ENCODE measurements at places on chromosomes 3 and 15.

DNA sequence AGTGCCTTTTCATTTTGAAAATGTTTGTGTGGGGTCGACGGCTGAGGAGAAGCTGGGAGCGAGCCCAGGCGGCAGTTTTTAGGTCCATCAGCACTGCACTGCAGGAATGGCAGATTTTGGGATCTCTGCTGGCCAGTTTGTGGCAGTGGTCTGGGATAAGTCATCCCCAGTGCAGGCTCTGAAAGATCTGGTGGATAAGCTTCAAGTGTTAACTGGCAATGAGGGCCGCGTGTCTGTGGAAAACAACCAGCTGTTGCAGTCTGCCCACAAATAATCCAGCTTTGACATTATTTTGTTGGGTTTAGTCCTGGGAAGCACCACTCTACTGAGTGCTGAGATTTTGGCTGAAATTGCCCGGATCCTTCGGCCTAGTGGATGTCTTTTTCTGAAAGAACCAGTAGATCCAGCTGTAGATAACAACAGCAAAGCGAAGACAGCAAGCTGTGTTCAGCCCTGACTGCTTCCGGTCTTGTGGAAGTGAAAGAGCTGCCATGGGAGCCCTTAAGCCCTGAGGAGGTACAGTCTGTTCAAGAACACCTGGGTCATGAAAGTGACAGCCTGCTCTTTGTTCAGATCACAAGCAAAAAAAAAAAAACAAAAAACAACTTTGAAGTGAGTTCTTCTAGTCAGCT is 13.1 kb upstream of the ANP32A start:
- DNase-seq = no peak

DNA sequence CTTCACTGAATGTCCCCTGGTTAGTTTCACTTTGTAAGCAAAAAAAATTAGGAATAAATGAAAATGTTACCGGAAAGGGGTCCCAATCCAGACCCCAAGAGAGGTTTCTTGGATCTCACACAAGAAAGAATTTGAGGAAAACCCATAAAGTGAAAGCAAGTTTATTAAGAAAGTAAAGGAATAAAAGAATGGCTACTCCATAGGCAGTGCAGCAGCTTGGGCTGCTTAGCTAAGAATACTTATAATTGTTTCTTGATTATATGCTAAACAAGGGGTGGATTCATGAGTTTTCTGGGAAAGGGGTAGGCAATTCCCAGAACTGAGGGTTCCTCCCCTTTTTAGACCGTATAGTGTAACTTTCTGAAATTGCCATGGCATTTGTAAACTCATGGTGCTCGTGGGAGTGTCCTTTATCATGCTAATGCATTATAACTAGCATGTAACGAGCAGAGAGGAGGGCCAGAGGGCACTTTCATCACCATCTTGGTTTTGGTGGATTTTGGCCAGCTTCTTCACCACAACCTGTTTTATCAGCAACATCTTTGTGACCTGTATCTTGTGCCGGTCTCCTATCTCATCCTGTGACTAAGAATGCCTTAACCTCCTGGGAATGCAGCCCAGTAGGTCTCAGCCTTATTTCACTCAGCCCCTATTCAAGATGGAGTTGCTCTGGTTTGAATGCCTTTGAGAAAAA is 41.0 kb upstream of the CMSS1 start:
- no peak for DNase-seq

- no peak for DNase-seq
Measured at GRCh38 chr3:48467110-48467454, 20.5 kb downstream of the ATRIP start.

GRCh38 chr15:58736018-58736643 is 13.4 kb downstream of the ADAM10 start:
- DNase-seq = no peak

- no peak for DNase-seq
Measured at GRCh38 chr15:47737477-47737876, 20.2 kb downstream of the SEMA6D start.

- DNase-seq = no peak
Measured at GRCh38 chr3:120820748-120821147, 78.2 kb downstream of the GTF2E1 start.

GRCh38 chr3:80750637-80751036 is 982.8 kb upstream of the ROBO1 start:
- DNase-seq = no peak

- DNase-seq = no peak
Measured at GRCh38 chr15:69529961-69530633, 77.5 kb downstream of the RPLP1 start.

DNA sequence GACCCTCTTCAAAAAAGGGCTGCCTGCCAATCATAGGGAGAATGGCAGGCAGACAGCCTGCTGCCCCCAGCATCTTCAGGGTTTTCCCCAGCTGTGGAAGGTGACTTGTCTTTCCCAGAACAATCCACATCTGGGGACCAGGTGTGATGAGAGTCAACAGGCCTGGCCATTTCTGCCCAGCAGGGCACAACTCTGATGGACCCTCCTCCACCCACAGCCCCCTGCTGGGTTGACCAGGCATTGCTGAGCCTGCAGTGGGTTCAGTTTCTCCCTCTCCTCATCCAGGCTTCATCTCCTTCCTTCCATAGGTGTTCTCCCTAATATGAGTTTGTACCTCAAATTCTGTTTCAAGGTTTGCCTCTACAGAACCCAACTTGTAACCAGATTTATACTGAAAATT is 111.0 kb downstream of the MINAR1 start:
- DNase-seq = no peak

- DNase-seq = no peak
Measured at GRCh38 chr3:126964950-126965349, 18.0 kb upstream of the PLXNA1 start.

DNA sequence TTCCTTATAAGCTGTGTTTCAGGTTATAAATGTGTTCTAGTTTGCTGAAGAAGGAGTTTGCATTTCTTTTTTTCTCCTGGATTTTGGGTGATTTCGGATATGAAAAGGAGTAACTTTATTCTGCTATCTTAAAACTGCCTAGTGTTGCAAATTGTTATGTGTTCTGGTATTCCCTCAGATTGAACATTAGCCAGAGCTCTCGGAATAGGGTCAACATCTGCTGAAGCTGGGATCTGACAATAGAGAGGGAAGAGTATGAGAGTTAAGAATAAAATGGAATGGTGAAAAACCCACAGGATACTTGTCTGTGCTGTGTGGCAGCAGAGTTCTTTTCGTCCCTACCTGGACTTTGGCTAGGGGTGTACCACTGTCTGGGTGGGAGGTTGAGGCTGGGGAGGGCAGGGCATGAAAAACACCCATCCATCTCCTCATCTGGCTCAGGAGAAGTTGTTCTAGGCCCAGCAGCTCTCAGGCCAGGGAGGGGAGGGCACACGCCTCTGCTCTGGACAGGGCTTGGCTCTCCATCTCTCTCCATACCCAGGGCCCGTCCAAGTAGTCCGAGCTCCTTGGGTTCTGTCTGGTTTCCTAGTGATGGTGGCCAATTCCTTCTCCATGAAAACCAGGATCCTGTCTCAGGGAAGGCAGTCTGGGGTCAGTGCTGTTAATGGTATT is 13.2 kb downstream of the SPSB4 start:
- DNase-seq = no peak

DNA sequence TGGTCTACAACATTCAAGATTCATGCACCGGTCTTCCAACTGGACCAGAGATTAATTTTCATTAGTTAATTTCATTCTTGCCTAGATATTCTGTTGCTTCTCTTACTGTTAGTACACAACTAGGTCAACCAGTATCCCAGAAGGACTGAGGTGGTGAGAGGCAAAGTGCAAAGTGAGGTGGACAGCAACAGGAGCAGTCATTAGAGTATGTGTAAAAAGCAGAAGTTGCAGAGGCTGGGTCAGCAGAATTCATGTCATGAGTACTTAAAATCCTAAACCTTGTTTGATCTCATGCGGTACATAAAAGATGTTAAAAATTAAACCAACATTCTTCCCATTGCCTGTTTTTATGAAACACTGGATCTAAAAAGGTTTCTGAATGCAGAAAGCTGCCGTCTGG is 46.7 kb downstream of the PARP14 start:
- DNase-seq = no peak

GRCh38 chr3:140216249-140216648 is 281.3 kb downstream of the CLSTN2 start:
- no peak for DNase-seq

GRCh38 chr15:69893086-69893485 is 204.6 kb downstream of the TLE3 start:
- no peak for DNase-seq

DNA sequence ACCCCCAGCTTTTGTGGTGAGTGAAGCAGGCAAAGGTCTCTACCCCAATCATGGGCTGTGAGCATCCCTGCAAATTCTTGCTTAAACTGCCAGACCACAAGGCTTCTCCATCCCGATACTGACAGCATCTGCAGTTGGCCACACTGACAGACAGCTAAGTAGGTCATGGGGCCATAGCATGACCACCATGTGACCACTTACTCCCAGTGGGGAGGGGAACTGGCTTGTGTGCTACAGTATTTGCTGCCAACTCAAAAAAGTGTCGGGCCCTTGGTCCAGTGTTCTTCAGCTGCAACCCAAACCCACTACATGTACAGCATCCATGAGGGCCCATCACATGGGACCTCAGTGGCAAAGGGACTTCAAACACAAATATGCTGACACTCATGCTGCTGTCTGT is 103.4 kb downstream of the SEC22A start:
- no peak for DNase-seq

DNA sequence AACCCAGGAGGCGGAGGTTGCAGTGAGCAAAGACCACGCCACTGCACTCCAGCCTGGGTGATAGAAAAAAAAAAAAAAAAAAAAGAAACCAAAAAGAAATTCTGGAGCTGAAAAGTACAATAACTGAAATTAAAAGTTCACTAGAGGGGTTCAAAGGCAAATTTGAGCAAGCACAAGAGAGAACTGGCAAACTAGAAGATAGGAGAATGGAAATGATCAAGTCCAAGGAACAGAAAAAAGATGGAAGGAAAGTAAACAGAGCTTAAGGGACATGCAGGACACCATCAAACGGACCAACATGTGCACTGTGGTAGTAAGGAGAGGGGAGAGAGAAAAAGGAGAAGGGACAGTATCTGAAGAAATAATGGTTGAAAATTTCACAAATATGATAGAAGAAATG is 12.9 kb downstream of the SNX4 start:
- DNase-seq = no peak

GRCh38 chr3:44235604-44236484 is 5.8 kb upstream of the TOPAZ1 start:
- peak; percentile 34 for DNase-seq

GRCh38 chr15:49436751-49437150 is 13.7 kb downstream of the FGF7 start:
- DNase-seq = no peak

DNA sequence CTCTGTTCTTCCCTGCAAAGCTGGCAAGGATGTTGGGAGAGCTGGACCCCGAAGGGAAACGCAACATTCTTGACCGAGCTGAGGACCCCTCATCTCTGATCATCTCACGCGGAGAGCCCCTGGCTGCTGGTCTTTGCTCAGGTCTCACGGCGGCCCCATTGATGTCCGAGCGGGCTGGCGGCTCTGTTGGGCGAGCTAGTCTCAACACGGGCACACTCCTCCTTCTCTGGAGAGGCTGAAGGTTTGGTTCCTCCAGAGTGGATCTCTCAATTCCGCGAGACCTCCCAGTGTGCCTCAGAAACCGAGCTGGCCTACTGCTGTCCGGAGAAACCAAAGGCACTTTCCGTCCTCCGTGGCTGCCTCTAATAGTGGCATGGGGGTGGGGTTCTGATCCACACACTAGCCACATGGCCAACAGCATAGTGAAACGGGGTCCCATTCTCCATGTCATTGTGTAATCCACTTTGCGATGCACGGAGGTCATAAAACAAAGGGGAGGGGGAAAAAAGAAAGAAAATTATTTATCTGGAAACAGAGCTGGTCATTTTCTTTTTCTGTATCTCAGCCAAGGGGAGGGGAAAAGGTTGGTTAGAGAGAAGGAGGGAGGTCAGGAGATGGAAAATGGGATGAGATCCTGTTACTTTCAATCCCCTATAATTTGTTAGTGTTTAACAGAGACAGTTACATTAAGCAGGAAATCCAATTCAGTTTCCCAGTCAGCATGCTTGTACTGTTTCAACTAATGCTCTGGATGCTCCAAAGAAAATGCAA is 1.3 kb downstream of the CCDC80 start:
- DNase-seq = no peak

- DNase-seq = no peak
Measured at GRCh38 chr3:152474585-152474984, 205.9 kb downstream of the MBNL1 start.

DNA sequence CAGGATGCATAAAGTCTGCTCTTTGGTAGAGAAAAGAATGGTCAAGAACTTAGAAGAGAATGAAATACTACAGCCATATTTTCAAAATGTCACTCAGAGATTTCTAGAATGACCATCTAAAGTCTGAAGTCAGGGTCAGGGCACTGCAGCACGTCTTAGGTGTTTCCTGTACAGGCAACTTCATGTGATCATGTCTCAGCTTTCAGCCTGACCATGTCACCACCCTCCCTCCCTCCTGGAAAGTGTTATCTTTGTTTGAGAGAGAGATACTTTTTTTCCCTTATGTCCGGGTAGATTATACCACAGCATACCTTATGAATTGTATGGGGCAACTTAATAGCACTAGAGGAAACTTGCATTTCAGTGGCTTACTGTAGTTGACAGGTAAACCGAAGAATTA is 558.0 kb upstream of the TGFBR2 start:
- no peak for DNase-seq

DNA sequence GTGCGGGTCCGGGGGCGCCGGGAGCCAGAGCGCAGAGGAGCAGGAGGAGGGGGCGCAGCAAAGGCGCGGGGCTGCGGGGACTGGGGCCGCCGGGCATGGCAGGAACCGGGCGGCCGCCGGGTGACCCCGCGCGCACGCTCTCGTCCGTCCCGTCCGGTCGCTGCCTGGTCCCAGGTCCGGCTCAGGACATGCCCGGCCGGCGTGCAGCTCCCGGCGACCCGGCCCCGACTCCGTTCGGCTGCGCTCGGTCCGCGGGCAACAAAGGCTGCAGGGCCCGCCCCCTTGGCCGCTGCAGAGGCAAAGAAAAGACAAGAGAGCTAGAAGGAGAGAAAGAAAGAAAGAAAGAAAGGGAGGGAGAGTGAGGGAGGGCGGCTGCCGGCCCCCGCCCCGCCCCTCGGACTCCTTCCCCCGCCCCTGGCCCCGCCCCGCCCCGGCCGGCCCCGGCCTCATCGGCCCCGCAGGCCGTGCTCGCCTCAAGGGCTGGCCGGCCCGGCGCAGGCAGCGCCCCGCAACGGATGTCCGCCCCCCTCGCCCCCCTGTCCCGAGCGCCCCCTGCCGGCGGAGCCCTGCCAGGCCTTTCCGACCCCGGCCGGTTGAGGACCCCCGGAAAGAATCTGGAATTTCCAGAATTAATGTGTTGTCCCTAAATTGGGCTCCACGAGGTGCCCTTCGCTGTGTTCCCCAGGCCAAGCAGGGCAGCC is at the start of gene ADAMTS7:
ADAMTS7 (minus strand) TSS at position 341 of the 701 bp plus-strand sequence; CDS start at position 97, 244 bp downstream.
- DNase-seq = peak; percentile 64

GRCh38 chr3:12120374-12121140 is 38.2 kb downstream of the TIMP4 start:
- no peak for DNase-seq

GRCh38 chr15:40420793-40421192 is 15.2 kb downstream of the IVD start:
- no peak for DNase-seq

DNA sequence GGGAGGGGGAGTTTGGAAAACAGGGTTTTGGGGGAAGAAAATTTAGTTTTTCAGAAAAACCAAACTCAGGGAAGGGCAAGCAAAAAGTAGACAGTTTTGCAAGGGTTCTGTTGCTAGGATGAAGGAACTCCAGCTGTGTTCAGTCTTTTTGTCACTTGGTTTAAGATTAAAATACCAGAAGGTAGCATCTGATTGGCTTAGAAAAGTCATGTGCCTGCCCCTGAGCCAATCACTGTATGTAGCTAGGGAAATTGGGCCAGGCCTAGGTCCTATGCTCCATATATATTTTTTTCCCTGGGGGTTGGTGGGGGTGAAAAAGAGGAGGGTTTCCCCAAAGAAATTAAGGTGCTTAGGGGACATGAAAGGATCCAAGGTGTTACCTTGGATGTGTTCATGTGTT is 24.3 kb downstream of the CLDN11 start:
- DNase-seq = no peak
